Ascending aorta (tissue), 2 donors: ENCODE measurements at places on chromosomes 7 and 10.

GRCh38 chr7:36723951-36724664, at the start of gene AOAH:
Gene AOAH, minus strand, starts transcription at chr7:36724494. Its CDS starts 346 bp downstream, at chr7:36724148.
- peak; percentile 66 for DNase-seq

- DNase-seq: no peak
These were observed 165.7 kb upstream of the AHR start for GRCh38 chr7:17132726-17133125.

DNA sequence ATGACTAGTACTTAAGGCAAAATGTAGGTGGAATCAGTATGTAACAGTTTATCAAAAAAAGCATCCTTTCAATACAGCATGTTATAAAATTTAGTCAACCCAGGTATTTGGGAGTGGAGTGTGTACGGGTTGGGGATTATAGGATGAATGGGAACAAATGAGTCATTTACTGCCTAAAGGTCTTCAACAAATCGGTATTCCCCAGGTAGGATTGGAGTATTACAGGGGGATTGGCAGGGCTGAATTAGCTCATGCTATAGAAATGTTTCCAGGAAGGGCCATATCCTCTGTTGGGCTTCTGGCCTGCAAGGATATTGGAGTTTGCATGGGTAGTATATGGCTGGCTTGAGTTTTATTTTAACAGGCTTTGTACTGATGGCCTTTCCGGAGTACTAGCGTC, 723.7 kb downstream of the SORCS1 start:
- no peak for DNase-seq

DNA sequence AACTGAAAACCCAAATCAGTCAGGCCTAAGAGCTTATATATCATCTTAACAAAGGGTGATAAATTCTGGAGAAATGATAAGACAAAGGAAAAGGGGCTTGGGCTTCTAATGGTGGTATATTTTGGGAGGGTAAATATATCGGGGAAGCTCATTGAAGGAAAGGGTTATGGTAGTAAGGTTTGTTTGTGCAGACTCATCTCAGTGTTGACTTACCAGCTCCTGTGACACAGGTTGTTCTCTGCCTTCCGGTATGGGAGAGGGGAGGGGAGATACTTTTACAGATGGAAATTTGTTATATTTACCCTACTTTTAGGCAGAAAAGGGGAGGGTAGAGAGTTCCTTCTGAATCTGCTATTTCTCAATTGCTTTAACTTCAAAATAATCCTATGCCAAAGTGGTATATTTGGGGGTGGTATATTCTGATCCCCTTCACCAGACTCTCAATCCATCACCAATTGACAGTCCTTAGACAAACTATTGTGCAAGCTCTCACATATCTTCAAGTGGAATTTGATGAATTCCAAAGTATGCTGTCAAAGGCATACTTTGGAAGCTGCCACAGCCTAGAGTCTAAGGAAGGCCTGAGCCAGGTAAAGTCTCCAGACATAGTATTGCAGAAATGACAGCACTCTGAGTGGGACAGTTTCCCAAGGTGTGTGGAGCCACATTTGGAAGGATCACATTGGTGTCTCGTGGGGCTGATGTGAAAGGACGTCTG, 13.3 kb upstream of the PAPSS2 start:
- DNase-seq: no peak

- no peak for DNase-seq
These were observed 766 bp downstream of the BAMBI start for GRCh38 chr10:28677888-28678686.

GRCh38 chr7:30694774-30695721, 12.8 kb upstream of the CRHR2 start:
- no peak for DNase-seq

DNA sequence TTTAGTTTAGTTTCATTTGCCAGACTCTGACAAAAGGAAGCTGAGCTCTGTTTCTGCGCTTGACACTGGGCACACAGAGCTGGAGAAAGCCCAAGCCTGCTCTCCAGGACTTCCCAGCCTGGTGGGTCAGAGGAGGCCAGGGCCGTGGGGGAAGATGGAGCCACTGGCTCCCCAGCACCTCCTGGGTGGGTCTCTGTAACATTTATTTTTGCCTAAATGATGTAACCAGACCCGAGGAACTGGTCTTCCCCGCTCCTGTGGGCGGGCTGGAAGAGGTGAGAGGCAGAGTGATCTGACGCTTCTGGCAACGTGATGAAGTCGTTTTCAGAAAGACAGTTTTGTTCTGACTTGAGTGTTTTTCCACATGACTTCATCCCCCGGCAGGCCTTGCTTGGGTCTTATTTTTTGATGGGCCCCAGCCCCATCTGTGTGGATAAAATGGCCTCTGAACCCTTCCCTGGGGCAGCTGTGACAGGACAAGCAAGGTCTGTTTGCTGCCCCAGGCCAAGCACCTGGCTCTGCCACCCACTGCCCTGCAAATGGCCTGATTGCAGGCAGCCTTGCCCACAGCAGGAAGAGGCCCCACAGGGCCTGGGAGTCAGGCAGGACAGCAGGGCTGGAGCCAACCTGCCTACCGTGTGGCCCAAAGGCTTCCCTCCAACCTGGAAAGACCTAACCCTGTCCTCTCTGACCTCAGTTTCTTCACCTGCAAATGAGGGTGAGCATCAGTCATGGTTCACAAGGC, 304.9 kb upstream of the ZMIZ1 start:
- peak; percentile 26 for DNase-seq

- no peak for DNase-seq
These were observed 115.4 kb upstream of the ETV1 start for GRCh38 chr7:14104861-14105260.

DNA sequence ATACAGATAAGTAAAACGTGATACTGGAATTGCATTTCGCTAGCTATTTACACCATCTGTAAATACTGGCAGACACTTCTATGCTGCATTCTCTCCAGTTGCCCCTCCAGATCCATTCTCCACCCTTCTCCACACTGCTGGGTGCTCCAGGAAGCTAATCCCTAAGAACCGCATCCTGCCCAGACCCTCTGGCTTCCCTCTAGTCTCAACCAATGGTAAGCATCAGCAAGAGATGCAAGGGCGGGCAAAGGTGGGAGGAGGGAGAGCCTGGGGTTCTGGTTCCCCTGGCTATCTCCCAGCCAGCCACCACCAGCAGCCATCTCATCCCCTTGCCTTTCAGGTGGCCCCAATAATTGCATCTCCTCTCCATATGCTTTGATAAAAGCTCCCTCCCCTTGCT, 84.4 kb downstream of the AMPH start:
- DNase-seq: no peak

GRCh38 chr7:997404-998395, 14.7 kb downstream of the CYP2W1 start:
- no peak for DNase-seq

DNA sequence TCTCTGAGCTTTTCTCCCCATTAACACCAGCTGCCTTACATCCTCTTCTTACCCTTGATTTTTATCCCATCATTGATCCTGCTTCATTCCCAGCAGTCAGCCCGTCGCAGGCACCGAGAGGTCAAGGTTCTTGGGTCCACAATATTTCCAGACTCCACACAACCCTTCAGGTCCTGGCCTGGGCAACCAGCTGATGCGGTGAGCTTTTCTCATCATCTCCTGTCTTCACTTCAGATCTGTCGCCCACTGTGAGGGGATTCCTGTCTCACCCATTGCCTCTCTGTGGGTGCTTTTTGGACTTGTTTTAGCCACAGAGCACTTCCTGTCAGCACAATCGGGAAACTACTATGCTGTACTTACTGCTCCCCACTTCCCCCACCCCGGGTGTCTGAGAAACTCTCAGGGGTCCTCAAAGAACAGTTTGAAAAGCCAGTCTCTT, 8.4 kb upstream of the PVRIG start:
- no peak for DNase-seq

- DNase-seq: no peak
These were observed 42.6 kb downstream of the SHH start for GRCh38 chr7:155769701-155770100.

DNA sequence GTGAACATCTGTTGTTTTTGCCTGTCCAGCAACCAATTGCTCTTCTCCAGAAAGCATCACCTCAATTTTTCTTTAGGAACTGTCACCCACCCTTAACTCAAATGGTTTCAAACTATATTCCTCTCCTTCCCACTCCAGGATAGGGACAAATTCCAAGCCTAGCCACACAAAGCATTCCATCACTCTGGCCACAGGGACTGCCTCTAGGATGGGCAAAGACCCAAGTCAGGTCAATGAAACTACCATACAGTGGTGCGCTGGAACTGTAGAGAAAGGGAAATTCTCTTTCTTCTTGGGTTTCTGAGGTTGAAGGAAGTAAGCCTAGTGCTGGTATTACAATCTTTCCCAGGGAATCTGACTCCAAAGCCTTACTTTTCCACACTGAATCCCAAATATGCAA, 3.6 kb downstream of the MICU1 start:
- no peak for DNase-seq

- no peak for DNase-seq
These were observed 80.4 kb upstream of the GPR26 start for GRCh38 chr10:123585477-123586445.

GRCh38 chr10:948347-948746, 16.8 kb upstream of the LARP4B start:
- DNase-seq: no peak

DNA sequence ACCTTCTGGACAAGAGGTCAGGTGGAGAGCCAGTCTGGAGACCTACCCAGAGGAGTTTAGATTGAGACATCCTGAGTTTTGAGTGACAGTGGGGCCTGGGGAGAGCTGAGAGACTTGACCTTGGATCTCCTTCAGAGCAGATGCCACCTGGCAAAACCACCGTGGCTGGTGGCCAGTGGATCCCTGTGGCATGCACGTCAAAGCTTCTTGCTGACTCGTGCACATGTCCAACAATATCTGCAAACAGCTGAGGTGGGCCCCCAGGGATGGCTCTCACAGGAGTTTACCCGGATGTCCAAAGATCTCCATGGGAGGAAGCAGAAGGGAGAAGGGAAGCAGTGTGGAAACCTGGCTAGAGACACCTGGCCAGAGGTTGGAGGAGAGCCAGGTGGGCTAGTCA, 230.5 kb downstream of the FANK1 start:
- no peak for DNase-seq

GRCh38 chr10:15351099-15351820, 19.8 kb downstream of the FAM171A1 start:
- DNase-seq: peak; percentile 18

- no peak for DNase-seq
These were observed 84.3 kb downstream of the GALNT17 start for GRCh38 chr7:71216211-71216610.

DNA sequence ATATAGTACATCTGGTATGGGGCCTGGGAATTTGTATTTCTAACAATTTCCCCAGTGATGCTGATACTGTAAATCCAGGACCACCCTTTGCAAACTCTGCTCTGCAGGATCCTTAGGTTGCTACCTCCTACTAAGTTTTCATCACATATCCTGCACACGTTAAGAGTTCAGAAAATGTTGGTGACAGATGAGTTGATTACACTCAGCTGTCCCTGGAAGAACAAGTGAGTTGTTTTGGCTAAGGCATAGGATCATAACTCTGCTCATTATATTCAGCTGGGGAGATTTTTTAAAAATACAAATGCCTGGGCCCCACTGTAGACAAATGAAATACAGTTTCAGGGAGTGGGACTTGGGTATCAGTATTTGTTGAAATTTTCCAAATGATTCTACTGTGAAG, 274.6 kb upstream of the HABP2 start:
- no peak for DNase-seq

GRCh38 chr10:43667317-43667731, 18.6 kb upstream of the ZNF32 start:
- DNase-seq: no peak

GRCh38 chr10:88115968-88116367, 252.5 kb downstream of the PTEN start:
- DNase-seq: no peak

GRCh38 chr7:464454-465401, 54.9 kb downstream of the PDGFA start:
- no peak for DNase-seq

GRCh38 chr10:86728056-86728455, 28.4 kb upstream of the BMPR1A start:
- no peak for DNase-seq

- DNase-seq: no peak
These were observed 1243.1 kb downstream of the GATA3 start for GRCh38 chr10:9297580-9297979.

GRCh38 chr7:54166419-54166818, 375.8 kb upstream of the VSTM2A start:
- DNase-seq: no peak

- DNase-seq: no peak
These were observed 50.4 kb downstream of the ADD3 start for GRCh38 chr10:110058212-110058611.

GRCh38 chr10:73220989-73221388, 26.1 kb downstream of the DNAJC9 start:
- DNase-seq: no peak

DNA sequence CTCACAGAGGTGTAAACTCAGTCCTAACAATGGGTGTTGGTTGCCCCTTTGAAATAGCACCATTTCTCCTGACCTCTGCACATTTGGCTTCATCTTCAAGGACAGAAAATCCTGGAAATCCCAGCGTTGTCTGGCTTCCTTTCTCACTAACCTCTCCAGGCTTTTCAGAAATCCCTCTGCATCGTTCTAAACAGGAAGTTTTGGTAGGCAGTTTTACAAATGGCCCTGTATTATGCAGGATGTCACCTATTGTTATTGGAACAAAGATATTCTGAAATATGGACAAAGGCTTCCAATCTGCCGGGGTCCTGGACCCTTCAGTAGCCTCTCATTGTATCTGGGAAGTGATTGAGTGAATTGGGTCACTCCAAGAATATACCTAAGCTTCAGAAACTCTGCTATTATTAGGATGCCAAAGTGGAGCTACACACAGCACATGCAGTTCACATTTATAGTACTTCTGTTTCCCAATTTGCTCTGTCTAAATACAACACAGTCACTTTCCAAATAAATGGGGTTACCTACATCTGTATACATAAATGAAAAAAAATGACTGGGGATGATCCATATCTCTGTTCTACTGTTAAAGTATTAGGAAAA, 134.8 kb upstream of the KLF6 start:
- no peak for DNase-seq

GRCh38 chr7:50397320-50397970, 52.7 kb downstream of the FIGNL1 start:
- DNase-seq: no peak

DNA sequence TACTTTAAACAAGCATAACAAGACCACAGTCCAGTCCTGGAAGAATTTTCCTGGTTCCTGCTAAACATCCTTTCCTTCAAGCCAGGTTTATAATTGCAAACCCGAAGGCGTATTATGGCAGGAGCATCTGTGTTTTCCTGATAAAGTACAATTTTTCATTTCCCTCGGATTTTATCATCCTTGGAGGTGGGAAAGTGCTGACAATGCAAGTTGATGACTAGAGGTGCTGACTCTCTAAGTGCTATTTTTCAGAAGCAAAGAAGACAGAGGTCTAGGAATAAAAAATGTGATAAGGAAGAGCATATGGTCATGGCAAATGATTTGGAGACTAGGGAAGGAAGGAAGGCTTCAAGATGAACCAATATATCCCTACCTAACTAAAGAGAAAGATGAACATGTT, 703.2 kb upstream of the LRRN3 start:
- no peak for DNase-seq

DNA sequence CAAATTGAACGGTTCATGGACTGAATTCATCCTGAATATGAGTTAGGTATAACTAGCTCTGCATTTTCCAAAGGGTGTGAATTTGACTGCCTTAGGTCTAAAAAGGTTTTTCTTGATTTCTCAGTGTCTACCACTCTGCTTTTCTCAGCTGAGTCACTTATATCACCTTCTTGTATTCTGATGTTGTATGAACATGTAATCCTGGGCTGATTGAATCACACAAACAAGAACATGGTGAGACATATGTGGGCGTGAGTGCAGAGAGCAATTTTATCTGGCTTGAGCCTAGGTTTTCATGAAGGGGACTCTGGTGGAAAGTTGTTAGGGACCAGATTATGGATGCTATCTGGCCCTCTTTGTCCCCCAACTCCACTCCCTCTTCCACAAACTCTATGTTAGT, 239.8 kb downstream of the SUGCT start:
- DNase-seq: no peak
